ENCODE measurements at places on chromosomes 2 and 18.

- DNase-seq = no peak
These were observed 81.7 kb downstream of the MGAT5 start for GRCh38 chr2:134335601-134336000.

DNA sequence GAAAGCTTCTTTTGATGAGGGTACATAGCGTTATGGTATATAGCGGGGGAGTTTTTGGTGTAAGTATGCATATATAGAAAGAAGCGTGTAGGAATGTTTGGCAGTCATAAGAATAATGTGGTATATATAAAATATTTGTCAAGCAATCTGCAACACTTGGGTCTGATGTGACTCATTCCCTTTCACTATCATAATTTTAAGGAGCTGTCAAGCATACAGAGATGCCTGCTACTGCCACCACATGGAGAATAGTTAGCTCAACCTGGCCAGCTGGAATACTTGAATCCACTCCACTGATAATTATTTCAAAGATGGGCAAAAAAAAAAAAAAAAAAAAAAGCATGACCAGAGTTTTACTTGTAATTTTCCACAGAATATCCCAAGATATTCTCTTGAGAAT is 559.8 kb upstream of the REG3G start:
- no peak for DNase-seq

- DNase-seq = peak; percentile 39
These were observed 183.0 kb downstream of the MREG start for GRCh38 chr2:215830304-215830703.

- peak; percentile 54 for DNase-seq
These were observed 247.1 kb downstream of the BCL11A start for GRCh38 chr2:60306267-60306861.

DNA sequence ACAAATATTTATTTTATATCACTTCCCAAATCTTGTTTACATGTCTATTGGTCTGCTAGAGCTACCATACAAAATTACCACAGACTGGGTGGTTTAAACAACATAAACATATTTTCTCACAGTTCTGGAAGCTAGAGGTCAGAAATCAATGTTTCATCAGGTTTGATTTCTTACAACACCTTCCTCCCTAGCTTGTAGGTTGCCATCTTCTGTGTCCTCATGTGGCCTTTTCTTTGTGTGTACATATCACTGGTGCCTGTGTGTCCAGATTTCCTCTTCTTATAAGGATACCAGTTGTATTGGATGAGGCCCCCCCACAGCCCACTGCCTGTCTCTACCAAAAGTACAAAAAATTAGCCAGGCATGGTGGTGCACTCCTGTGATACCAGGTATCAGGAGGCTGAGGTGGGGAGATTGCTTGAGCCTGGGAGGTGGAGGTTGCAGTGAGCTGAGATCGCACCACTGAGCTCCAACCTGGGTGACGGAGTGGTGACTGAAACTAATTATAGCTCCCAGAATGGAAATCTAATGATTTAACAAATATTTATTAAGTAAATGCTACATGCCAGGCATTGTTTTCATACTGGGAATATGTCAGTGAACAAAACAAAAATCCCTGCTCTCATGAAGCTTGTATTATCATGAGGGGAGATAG is 13.6 kb downstream of the EML4 start:
- no peak for DNase-seq

- DNase-seq = no peak
These were observed 33.0 kb downstream of the TMEFF2 start for GRCh38 chr2:192161656-192162290.

DNA sequence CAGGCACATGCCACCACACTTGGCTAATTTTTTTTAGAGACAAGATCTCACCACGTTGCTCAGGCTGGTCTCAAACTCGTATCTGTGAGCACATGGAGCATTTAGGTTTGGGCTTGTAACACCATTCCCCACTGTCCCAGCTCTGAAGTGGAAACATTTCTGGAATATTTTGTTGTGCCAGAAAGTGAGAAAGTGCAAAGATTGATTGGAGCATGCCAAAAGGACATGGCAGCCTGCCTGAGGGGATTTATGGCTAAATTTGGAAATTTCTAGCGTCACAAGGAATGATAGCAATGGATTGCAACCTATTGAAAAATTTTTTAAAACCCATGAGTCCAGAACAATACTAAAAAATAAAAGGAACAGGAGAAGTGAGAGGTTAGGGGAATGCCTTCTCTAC is 136.8 kb downstream of the ESCO1 start:
- no peak for DNase-seq

DNA sequence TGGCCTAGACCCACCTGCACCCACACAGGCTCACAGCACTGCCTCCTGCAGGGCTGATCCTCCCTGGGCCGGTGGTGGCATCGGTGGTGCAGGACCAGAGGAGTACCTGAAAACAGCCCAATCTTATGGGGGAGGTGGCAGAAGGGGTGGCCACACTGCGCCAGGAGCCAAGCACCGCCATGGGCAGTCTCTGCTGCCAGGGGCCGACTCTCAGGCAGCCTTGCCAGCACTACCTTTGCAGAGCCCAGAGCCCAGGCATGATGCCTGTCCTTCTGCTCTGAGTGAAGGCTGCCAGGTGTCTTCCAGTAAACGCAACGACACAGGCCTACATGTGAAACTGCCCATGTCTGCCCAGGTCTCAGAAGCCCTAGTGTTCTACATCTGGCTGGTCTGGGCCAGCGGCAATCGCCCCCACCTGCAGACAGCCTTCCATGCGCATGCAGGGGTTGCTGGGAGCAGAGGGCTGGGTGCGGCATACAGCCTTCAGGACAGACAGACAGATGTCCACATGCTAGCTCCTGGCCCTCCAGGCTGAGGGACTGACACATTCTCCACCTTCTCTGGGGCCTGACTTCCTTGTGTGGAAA is 6.8 kb downstream of the HS6ST1 start:
- no peak for DNase-seq

- DNase-seq = no peak
These were observed 25.2 kb upstream of the LCLAT1 start for GRCh38 chr2:30421604-30422443.

Data from urinary bladder (tissue), 4 donors.